ENCODE measurements at places on chromosomes 3 and 15. TPM values are rescaled to one million over a fixed set of nuclear protein-coding genes. Genes with fewer than 3 reads are reported as not detected.

Gene GLT8D1
- total RNA-seq, result 38.0 TPM

Gene NR1I2
- 0.40 TPM for total RNA-seq

Gene UPK1B
- 0.41 TPM for total RNA-seq

Gene CFAP100
- total RNA-seq, result not detected

Gene SLCO2A1
- total RNA-seq, result not detected

Gene C2CD4A
- 0.73 TPM for total RNA-seq

Gene SEMA5B
- total RNA-seq, result not detected

Gene ARHGEF26
- 0.16 TPM for total RNA-seq

Gene STX19
- total RNA-seq, result not detected

- peak; percentile 44 for DNase-seq
Observed at GRCh38 chr3:158808697-158809096, 6.8 kb downstream of the MFSD1 start.

DNA sequence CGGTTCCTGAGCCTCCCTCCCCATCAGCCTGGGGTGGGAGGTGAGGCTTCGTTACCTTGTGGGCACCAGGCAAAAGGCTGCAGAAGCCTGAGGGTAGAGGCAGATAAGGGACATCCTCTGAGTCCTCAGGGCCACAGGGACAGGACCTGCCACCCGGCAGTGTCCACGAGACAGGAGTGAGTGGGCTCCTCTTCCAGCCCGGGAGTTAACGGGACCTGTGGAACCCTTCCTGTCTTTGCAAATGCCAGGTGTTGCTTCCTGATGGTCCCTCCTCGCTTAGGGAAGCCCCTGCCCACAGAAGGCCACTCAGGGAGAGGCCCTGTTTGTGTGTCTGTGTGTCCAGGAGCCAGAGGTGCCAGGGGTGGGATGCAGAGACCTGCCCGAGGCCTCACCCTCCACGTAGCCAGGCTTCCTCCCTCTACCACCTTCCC lies 111.1 kb upstream of the ALDH1A3 start:
- no peak for DNase-seq

- DNase-seq, result peak; percentile 41
Observed at GRCh38 chr3:146250449-146251382, at the start of gene PLSCR4. Gene PLSCR4, minus strand, starts transcription at chr3:146251105. Its CDS starts 29,034 bp downstream, at chr3:146222071.

- no peak for DNase-seq
Observed at GRCh38 chr3:132537297-132537696, 59.8 kb upstream of the ACKR4 start.

- DNase-seq, result peak; percentile 40
Observed at GRCh38 chr15:55742498-55742926, 440 bp downstream of the PRTG start.

GRCh38 chr3:97974996-97975395 lies 2.8 kb upstream of the RIOX2 start:
- no peak for DNase-seq

DNA sequence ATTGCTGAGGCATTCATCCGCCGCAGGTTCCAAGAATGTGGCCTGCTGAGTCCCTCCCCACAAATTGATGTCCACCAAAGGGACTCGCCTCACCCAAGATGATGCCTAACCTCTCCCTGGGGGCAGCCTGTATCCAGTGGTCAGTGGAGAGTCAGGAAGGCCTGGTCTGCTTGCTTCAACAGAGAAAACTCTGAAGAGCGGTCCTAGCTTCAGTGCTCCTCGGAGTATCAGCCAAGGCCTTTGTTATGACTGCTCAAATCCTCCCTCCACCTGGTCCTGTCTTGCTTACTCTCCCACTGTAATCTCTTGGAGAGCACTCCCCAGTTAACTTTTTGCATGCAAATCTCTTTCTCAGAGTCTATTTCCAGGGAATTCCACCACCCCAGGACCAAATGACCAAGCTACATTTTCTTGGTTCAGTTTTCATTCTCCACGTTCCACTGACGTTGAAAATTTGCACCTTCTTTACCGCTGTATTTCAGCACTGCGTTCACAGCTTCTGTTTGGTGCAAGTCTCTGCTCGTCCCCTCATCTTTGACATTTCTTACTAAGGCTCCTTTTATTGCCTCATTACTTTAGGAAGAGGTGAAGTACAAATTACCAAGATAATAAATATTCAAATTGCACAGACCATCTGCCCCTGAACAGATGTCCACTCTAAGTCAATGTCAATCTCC lies 22.3 kb downstream of the CMTM7 start:
- DNase-seq, result no peak

DNA sequence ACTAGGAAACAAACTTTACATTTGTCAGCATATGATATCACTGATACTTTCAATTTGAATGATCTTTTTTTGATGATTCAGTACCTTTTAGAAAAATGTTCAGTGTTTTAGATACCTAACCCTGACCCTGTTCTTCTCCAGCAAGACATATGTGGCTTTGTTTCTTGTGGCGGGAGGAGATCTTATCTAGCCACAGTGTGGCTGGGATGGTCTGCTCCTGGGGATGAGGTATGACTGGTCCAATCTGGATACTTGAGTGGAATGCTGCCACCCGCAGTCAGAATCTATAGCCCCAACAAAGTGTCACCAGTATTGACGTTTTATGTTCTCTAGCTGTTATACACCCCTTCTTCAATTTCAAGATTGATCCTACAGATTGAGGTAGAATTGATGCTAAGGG lies 439.0 kb upstream of the GOLIM4 start:
- DNase-seq, result no peak

DNA sequence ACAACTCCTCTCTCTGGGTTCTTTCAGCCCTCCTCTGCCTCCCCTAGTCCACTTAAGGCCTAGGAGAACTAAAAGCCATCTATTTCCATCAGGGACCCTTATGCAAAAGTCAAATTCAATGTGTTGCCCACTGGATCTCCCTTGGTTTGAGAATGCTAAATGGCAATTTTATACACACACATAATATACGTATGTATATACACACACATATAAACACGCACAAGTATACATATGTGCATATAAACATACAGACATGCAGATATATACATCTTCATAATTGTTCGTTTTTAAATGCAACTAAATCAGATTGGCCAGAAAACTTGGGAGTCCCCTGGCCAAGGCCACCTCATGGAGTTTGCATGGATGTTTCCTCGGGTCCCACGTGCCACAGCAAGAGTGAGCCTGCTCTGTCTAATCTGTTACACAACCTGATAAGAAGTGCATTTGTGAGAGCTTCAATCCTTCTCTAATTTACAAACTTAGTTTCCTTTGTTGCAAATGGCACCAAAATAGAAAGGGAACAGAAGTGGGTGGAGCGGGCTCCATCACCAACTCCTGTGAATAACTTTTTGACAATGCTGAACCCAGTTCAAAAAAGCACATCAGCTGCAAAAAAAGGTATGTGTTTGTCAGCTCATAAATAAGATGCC lies 84.2 kb downstream of the FOXP1 start:
- DNase-seq, result no peak

DNA sequence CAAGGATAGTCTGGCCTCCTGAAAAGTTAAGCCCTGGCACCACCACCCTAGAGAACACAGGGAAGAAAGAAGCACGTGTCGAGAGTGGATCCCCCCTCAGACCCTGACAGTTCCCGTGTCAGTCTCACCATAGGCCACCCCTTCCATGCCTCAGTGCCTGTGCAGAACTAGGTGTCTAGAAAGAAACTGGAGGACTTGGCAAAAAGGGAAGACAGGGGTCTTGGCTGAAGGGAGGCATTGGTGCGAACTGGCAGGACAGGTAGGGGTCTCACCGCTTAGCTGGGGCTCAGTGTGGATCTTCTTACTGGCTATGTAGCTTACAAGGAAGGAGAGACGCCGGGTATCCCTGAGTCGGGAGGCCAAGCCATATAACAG lies 518 bp downstream of the QARS1 start:
- DNase-seq, result no peak

GRCh38 chr3:159584421-159584820 lies 404.2 kb upstream of the IL12A start:
- no peak for DNase-seq

- DNase-seq, result no peak
Observed at GRCh38 chr3:41244620-41245336, 45.5 kb downstream of the CTNNB1 start.

- DNase-seq, result no peak
Observed at GRCh38 chr3:109023167-109023566, 69.5 kb upstream of the GUCA1C start.

- DNase-seq, result no peak
Observed at GRCh38 chr15:63500265-63501250, 3.8 kb upstream of the USP3 start.

- no peak for DNase-seq
Observed at GRCh38 chr3:148021381-148021780, 612.2 kb downstream of the ZIC1 start.

DNA sequence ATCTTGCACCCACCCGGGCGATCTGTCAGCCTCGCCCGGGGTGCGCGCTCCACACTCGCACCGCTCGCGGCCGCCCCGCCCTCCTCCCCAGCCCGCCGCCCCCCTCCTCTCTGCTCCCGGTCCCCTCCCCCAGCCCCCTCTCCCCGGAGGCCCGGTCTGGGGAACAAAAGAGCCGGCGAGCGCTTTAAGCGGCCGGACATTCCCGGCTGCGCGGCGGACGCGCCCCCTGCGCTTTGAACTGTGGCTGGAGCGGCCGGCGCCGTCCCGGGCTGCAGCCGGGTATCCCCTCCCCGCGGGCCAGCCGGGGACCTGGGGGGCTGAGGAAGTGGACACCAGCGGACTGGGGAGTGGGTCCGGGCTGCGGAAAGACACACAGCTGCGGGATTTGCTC lies at the start of gene IGDCC3:
Gene IGDCC3, minus strand, starts transcription at position 27 of the 391 bp plus-strand sequence. CDS start 214 bp downstream, outside the sequence.
- DNase-seq, result no peak

GRCh38 chr3:12999147-13000140 lies 73.8 kb downstream of the IQSEC1 start:
- DNase-seq, result no peak

- DNase-seq, result no peak
Observed at GRCh38 chr3:53719796-53720195, 126.4 kb downstream of the CHDH start.

DNA sequence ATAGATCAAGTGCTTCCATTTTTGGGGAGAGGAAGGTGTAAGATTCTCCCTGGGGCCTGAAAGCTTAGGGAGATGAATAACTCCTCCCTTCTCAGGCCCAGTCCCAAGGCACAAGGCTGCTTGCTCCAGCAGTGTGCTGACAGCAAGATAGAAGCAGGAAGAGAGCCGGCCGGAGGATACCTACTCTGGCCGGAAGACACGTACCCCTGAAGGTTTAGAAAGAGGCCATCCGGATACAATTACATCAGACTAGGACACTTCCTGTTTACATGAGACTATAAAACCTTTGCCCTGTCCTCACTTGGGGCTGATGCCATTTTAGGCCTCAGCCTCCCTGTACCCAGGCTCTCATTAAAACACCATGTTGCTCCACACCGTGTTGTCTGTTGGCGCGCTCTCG lies 329.9 kb downstream of the SV2B start:
- DNase-seq, result no peak

- DNase-seq, result no peak
Observed at GRCh38 chr3:128343287-128344051, 123.2 kb downstream of the DNAJB8 start.
